Globus pallidus (tissue), 1 donor: ENCODE measurements at places on chromosomes 5 and 9.

- DNase-seq, result no peak
Observed at GRCh38 chr5:107169867-107170266, 500.9 kb downstream of the EFNA5 start.

GRCh38 chr5:16076657-16077056, 102.9 kb downstream of the MARCHF11 start:
- no peak for DNase-seq

DNA sequence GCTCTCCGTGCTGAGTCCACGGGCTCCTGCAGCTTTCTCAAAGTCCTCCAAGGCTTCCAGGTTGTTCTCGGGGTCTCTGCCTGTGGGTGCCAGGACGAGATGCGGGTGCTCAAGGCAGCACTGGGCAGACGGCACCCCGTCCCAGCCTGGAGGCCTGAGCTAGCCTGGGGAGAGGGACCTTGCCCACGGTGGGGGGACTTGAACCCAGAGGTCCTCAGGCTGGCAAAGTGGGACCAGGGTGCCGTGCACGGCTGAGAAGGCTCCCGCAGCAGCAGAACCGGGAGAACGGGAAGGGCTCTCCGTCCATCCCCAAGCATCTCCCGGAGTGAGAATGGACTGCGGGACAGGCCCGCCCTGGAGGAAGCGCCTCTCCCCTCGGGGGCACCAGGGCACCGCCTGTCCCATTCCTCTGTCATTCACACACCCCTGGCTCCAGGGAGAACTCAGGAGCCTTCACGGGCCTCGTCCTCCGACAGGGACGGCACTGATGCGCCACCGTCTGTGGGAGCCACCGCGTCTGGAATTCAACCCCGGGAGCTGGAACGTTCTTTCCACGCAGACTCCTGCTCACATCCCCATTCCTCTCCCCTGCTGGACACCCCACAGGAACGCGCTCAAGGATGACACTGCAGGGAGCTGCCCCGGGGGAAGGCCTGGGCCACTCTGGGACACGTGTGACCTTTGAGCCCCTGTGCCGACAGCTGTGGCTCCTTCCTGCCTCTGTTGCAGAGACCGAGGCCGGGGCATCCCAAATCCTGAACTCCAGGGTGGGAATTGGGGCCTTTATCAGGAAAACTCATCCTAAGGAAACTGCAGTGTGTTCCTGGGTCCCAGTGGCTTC, 16.3 kb upstream of the OBP2B start:
- DNase-seq, result no peak

DNA sequence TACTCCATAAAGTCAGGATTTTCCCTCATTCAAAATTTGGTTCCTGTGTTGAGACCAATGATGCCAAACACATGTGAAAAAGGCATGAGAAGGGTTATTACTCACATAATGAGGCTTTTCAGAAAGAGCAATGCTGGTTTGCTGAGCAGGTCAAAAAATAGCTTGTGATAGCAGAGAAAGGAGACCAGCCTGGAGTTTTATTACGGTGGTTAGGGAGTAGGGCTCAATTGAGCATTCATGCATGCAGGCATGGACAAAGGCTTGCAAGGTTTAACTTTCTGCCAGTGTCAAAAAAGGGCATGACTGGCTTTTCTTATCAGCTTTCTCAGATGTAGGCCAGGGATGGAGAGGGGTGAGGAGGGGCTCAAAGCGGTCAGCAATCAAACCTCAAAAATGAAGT, 628.3 kb downstream of the DNAH5 start:
- no peak for DNase-seq

DNA sequence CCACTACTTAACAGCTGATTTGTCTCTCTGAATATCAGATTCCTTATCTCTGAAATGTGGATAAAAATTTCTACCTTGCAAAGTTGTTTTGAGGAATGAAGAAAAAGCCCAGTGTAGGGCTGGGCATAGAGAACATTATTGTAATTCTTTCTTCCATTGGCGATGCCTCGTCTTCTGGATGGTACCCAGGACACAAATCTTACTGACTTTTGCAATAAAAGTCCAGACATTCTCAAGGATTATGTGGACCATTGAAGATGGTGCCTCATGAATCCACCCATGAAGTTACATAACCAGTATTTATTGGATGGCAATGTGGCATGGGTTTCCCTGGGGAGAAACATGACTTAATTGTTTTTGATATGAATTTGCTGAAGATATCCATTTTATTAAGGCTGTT, 33.1 kb downstream of the NNT start:
- DNase-seq, result no peak

- no peak for DNase-seq
Observed at GRCh38 chr5:35815089-35815936, 41.4 kb upstream of the IL7R start.

GRCh38 chr9:133125941-133126696, 5.1 kb upstream of the RALGDS start:
- peak; percentile 47 for DNase-seq
